Stimulated activated CD4-positive, alpha-beta T cell treated with anti-CD3 and anti-CD28 coated beads, Interleukin-15, amount 100 ng/mL, for 1 hour (primary cell): ENCODE measurements at places on chromosomes 11 and 22.

DNA sequence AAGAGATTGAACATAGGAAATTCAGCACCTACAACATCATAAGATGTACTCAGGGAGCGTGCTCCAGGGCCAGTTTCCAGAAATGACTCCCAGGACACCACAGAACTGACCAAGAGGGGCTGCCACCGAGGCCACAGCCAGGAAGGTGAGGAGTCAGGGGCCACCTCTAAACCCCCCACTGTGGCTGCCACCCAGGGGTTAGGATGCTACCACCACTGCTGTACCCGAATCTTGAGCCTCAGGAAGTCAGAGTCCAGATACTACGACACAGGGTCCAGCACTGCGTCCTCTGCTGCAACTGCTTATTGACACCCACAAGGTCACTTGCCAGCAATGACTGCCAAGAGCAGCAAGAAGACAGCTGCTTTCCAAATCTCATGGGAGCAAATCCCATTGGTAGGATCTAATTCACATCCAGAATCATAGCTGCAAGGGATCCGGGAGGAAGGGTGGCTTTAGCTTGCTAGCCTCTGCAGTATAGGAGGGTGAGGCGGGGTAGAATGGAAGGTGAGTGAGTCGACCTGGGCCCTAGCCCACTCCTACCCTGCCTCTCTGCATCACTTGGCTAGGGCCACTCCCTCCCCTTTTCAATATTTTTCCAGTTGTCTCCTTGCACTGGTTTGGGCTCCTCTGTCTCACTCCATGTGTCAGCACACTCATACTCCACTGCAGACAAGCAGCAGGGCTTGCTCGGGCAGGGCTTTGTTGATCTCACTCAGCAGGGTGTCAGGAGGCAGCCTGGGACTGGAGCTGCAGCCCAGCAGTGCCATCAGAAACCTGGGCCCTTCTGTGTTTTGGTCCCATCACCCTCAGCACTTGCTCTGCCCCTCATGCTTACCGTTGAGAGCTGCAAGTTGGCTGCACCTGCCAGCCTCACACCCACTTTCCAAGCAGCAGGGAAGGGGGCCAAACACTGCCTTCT is 18.1 kb upstream of the CYTH4 start:
- no peak for DNase-seq

DNA sequence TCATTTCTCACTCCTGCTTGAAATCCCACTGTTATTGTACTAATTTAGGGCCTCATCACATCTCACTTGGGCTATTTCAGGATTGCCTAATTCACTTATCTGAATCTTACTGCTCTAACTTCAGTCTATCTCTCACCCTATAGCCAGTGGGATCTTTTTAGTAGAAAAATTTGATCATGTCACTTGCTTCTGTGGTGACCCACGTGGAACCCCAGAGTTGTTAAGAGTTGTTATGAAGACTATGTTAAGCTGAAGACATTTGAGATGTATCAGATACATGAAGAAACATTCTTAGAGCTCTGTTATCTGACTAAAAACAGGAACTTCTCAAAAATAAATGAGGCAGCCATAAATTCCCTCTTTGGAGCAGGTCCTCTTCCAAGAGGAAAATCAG is 1375.6 kb upstream of the TENM4 start:
- DNase-seq: no peak

- DNase-seq: no peak
These were observed 69.9 kb downstream of the MPPED1 start for GRCh38 chr22:43481568-43482317.

DNA sequence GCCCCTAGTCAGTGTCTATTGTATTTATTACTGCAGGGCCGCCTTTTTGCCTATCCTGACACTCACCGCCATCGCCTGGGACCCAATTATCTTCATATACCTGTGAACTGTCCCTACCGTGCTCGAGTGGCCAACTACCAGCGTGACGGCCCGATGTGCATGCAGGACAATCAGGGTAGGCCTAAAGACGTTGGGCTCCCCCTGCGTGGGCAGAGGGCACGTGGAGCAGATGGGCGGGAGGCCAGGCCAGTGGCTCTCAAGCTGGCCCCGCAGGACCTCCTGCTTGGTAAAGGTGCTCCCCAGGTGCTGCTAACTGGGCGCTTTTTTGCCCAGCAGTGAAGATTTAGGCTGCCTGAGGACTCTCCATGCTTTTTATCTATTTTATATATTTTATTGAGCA is 22.5 kb downstream of the CAT start:
- DNase-seq: no peak

GRCh38 chr11:28518825-28519224 is 410.6 kb downstream of the METTL15 start:
- DNase-seq: no peak

DNA sequence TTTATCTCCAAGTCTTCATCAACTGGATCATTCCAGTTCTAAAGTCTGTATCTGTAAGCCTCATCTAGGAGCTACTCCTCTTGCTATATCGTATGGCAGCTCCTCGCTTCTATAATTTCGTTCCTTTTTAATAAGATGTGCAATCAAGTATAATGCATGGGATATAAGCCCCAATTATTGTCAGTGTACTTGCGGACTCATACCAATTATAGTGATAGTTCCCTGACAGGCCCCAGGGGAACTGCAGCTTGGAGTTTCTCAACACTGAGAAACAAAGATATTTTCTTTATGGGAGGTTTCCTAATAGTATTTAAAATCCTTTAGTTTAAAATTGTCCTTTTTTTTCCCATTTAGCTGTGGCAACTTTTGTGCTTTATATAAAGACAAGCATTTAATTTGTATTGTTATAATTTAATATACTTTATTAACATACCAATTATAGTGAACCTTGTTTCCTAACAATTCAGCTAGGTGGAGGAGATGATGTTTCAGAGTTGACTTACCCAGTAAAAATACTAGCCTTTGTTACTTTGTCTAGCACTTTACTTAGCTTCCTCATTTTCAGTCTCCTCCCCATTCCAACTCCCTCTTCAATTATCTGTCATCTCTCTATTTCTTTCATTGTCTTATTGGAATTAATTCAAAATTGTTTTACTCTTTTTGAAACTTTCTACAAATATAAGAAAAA is 25.3 kb upstream of the DDX17 start:
- no peak for DNase-seq
